Astrocyte of the hippocampus (primary cell): ENCODE measurements at places on chromosomes 6 and 20.

DNA sequence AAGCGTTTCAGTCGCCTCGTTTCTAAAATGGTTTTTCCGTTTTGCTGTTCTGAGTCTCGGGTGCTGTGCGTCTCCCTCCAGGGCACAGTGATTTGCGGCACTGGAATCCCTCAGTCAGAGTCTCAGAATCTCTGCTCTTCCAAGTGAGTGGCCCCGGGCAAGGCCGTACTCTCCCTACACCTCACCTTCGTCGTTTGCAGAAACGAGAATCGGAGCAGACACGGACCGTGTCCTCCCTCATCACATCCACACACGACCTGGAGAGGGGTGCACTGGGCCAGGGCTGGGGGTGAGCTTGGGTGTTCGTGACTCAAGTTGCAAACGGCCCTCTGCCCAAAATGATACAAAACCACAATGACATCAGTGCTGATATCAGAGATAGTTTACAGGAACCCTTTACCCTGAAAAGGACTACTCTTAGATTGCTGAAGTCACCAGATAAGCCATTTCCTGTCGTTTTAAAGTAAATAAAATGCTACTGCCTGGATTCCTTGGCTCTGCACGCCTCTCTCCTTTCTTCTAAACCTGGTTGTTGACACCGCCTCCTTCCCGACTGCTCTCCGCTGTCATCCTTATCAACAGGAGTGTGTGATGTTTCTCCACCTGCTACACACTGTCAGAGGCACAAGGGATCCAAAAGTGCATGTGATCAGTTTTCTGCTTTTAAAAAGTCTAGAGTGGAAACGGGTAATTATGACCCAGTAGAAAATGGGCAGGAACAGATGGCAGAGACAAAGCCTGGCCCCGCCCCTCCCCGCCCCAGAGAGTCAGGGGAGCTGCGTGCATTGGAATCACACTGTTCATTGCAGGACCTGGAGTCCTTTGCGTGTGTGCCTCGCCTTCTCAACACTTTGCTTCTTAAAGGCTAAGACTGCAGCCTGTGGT is 38.4 kb downstream of the KIF25 start:
- peak; percentile 16 for DNase-seq

DNA sequence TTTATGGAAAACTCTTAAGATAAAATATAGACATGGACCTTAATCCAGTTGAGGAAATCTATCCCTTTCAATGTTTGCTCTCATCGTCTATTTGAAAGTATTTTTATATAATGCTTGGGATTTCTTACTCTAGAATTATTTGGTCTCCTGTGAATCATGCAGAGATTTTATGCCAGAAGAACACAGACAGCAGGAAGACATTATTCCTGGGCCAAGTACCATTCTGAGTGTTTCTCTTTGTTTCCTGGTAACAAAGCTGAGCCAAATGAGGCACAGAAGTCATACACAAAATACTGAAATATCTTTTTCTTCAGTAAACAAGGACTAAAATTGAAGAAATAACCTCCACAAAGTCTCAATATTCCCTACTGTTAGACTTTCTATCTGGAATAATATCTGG is 538.2 kb upstream of the EYS start:
- DNase-seq = no peak

DNA sequence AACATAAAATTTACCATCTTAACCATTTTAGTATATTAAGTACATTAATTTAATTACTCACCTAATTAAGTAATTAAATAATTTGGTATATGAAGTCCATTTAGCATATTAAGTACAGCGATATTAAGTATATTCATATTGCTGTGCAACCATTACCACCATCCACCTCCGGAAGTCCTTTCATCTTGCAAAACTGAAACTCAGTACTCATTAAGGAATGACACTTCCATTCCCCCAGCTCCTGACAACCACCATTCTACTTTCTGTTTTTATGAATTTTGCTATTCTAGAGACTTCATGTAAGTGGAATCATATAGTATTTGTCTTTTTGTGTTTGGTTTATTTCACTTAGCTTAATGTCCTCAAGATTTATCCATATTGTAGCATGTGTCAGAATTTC is 61.1 kb upstream of the GTSF1L start:
- no peak for DNase-seq

DNA sequence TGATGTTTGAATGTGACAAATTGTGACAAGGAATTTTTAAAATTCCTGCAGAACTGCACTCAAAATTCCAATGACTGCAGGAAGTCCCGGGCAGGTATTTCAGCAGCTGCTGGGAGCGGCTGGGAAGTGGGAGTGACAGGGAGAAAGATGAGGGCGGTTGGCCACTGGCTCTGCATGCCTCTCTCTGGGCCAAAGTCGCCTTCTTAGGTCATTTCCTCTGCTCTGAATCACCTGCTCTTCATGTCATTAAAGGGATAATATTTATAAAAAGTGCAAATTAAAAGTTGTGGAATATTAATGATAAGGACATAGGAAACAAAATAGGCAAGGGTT is 43.9 kb downstream of the RAMACL start:
- DNase-seq = peak; percentile 43

DNA sequence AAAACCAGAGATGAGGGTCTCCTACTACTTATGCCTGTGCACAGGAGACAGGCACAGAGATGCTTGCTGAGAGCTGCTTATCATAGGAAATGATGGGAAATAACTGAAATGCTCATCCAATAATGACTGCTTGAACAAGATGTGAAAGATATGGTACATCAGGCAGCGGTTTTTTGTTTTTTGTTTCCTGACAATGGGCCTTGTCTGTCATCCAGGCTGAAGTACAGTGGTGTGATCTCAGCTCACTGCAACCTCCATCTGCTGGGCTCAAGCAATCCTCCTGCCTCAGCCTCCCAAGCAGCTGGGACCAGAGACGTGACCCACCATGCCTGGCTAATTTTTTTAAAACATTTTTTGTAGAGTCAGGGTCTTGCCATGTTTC is 1.2 kb upstream of the RIPOR3 start:
- DNase-seq = no peak

GRCh38 chr6:25458485-25458884 is 179.3 kb downstream of the CARMIL1 start:
- peak; percentile 58 for DNase-seq

- peak; percentile 14 for DNase-seq
These were observed 35.7 kb upstream of the MLN start for GRCh38 chr6:33839399-33840047.

DNA sequence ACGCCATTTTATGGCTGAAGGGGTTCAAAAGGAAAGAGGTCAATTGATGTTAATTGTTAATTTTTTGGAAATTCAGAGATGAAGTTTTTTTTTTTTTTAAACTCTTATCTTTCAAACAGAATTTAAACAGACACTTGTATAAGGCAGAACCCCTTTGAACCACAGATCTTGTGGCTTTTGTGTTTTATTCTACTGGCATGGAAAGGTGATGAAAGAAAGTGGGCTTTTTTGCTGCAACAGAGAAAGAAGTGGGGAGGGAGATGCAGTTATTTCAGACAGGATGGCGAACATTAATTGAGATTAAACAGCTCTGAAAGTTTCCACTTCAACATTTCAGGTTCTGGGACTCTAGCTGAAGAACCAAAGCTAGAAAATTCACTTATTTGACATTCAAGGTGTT is 200.9 kb downstream of the GJA10 start:
- DNase-seq = no peak

DNA sequence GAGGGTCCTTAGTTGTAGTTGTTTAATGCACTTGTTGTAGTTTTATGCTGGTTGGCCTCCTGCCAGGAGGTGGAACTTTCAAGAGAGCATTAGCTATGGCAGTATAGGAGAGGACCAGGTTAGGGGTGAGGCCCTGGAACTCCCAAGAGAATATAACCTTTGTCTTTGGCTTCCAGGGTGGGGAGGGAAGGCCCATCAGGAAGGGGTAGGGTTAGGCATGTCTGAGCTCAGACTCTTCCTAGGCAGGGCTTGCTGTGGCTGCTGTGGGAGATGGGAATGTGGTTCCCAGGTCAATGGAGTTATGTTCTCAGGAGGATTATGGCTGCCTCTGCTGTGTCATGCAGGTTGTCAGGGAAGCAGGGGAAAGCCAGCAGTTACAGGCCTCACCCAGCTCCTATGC is 20.0 kb upstream of the GABRR1 start:
- DNase-seq = no peak

GRCh38 chr6:90645634-90646033 is 58.8 kb upstream of the MAP3K7 start:
- DNase-seq = no peak

DNA sequence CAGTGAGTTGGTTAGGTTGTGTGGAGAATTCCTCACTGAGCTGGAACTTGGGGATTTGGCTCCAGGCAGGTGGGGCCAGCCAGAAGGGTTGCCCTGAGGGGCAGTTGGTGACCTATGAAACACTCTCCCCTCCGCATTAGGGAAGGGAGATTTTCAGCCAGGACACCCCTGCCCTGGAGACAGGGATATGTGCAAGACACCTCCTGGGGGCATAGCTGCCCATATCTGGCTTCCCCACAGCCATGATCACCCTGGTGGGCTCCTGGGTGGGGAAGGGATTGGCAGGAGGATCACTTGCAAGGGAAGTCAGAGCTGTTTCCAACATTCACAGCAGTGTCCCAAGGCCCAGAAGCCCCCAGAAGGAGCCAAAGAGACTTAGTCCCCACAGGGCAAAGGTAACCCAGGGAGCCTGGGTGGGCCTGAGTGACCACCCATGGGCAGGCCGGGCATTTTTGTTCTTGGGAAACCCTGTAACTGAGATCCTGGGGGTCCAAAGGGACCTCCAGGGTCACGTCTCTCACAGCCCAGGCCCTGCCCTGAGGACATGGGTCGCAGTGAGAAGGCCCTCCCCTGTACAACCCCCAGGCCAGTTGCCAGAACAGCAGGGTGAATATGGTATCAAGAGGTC is 145.8 kb downstream of the MRPL14 start:
- DNase-seq = no peak

GRCh38 chr6:148866657-148867268 is 119.9 kb downstream of the UST start:
- no peak for DNase-seq

DNA sequence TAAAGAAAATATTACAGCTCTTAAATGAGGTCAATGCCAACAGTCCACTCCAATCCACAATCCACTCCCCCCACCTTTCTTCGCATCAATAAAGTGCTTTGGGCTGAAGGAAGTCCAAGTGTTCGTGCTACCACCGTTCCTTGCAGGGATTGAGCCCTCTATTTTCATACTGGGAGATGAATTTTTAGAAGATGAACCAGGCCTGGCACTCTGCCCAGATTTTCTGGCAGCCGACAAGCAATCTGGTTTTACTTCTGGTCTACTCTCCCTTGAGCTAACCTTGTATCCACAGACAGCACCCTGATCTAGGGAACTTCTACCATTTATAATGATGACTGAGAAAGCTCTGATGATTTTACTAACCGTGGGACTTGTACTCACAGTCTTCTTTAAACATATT is 72.3 kb downstream of the BTBD9 start:
- peak; percentile 80 for DNase-seq
